ENCODE measurements at places on chromosomes 2 and 18.

- DNase-seq, result no peak
Observed at GRCh38 chr2:196538189-196538588, 101.3 kb upstream of the CCDC150 start.

DNA sequence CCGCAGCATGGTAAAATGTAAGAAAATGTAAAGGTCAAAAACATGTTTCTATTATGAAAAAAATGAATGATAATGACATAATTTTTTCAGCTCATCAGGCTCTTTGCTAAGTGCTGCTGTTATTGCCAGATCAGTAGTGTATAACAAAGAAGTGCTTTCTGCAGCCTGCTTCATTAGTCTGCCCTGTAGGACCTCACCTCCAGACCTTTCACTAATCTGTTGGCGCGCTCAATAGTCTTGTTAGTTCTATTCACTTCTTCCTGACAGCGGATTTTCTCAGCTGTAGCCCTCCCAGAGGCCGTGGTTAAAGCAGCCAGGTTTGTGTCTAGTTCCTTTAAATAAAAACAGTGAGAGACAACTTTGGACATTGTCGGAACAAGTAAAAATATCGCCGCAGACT lies 97.7 kb downstream of the CDCA7 start:
- DNase-seq, result no peak

- no peak for DNase-seq
Observed at GRCh38 chr2:96092573-96092877, 23.8 kb downstream of the ADRA2B start.

DNA sequence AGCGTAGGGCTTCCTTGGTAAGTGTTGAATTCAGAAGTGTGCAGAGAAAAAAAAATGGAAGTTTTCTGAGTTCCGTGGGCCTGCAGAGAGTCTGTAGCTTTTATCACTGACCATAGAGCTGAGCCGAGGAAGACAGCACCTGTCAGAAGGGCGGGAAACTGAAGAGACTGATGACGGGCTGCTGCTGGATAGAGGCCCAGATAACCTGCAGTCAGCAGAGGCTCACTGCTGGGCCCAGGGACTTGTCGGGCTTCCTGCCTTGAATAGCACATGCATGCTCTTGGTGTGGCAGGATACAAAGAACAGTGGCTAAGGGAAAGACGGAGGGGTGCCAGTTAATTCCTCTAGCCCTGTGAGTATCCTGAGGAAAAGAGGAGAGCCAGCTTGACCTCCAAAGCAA lies 166.4 kb downstream of the MGAT5 start:
- DNase-seq, result no peak

Data from activated T-helper 9 cell treated with anti-CD3 and anti-CD28 coated beads, Interleukin-2, amount 50 U/mL, for 16 hours (primary cell).